ENCODE measurements at places on chromosomes 6 and 20. TPM values are rescaled to one million over a fixed set of nuclear protein-coding genes. Genes with fewer than 3 reads are reported as not detected.
A peak's percentile ranks its signal among the peaks of the same experiment; 100 is the strongest.

The GPR6 gene
- not detected for total RNA-seq

The GCLC gene
- 25.4 TPM for total RNA-seq

The MICB gene
- total RNA-seq = 21.7 TPM

The BPIFB1 gene
- 0.76 TPM for total RNA-seq

The GPX5 gene
- not detected for total RNA-seq

GRCh38 chr6:84681693-84682326 is 82.6 kb downstream of the TBX18 start:
- no peaks in the 10 kb centered on the region for H3K27me3 ChIP-seq
- H3K36me3 ChIP-seq = no peaks in the 10 kb centered on the region
- no peaks in the 10 kb centered on the region for H3K4me1 ChIP-seq

DNA sequence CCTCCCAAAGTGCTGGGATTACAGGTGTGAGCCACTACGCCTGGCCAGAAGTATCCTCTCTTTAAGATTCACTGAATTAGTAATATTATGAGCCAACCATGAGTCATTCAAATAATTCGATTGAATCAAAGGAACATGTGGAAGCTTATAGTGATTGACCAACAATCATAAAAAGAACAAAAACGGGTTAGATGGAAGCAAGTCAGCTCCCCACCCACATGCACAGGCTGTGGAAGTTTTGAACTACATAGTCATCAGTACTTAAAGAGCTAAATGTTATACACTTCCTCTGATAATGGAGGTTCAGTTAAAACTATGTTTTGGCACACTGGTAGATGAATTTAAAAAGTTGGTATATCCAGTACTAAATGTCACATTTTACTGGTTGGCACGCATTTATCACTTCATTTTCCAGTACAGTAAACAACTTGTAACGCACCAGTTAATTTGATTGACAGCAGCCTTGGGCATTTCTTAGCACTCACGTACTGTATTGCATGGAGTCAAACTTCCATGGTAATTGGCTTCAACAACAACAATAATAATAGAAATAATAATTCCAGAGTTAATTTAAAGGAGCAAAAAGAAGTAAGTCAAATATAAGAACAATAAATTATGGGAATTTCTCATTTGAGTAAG is 1107.3 kb upstream of the MAP3K7 start:
- DNase-seq = no peak
- no peaks in the 10 kb centered on the region for H3K36me3 ChIP-seq
- H3K4me3 ChIP-seq = no peak overlapping the region
- no peaks in the 10 kb centered on the region for H3K4me1 ChIP-seq
- H3K27me3 ChIP-seq = no peaks in the 10 kb centered on the region
- H3K27ac ChIP-seq = no peak overlapping the region

- no peaks in the 10 kb centered on the region for H3K4me1 ChIP-seq
- no peak overlapping the region for H3K4me3 ChIP-seq
- DNase-seq = no peak
- H3K27me3 ChIP-seq = no peaks in the 10 kb centered on the region
- H3K36me3 ChIP-seq = no peaks in the 10 kb centered on the region
Observed at GRCh38 chr6:15827496-15828255, 164.8 kb upstream of the DTNBP1 start.

DNA sequence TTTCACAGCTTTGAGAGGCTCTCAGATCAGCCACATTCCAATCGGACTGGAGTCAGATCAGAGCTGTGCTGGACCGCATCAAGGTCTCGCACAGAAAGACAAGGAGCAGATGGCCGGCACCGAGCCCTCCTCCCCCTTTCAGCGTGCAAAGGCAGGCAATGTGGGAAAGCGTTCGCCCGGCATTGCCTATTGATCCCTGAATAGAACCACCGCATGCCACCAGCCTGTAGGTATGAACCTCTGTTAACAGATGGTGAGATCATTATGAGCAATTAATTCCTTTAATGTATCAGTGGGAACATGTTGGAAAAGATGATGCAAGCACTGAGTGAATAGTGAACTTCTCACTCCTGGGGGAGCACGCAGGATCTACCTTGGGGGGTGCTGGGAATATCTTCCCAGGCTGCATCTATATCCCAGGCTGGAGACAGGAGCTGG is 117.5 kb upstream of the ID4 start:
- no peak overlapping the region for H3K4me3 ChIP-seq
- no peak for DNase-seq
- no peak overlapping the region for H3K27ac ChIP-seq
- H3K36me3 ChIP-seq = no peaks in the 10 kb centered on the region
- peaks cover 2% of the 10 kb centered on the region for H3K27me3 ChIP-seq
- no peaks in the 10 kb centered on the region for H3K4me1 ChIP-seq

DNA sequence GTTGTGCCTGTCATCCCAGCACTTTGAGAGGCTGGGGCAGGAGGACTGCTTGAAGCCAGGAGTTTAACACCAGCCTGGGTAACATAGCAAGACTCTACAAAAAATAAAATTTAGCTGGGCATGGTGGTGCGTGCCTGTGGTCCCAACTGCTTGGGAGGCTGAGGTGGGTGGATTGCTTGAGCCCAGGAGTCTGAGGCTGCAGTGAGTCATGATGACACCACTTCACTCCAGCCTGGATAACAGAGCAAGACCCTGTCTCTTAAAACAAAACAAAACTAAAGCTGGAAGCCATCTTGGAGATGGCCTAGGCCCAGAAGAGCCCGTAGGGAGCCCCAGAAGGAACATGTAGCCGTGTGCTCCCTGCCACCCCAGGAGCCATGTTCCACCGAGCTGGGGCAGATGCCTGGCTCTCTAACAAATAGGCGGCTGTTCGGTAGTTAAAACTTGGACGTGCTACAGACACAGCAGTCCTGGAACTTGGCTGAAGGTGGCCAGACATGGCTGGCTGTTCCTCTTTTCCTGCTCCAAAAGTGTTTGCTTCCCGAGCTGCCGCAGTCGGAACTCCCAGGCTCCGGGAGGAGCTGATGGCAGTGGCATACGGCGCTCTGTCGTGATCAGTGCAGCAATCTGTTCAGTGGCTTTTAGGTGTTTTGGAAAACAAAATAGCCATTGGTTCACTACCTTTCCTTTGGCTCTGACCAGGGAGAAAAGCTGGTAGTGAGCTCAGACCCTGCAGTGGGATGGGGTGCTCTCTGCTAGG is 37.0 kb downstream of the DYNLT1 start:
- no peaks in the 10 kb centered on the region for H3K27me3 ChIP-seq
- peaks cover 85% of the 10 kb centered on the region for H3K36me3 ChIP-seq
- no peak overlapping the region for H3K27ac ChIP-seq
- H3K4me1 ChIP-seq = no peaks in the 10 kb centered on the region
- no peak for DNase-seq
- no peak overlapping the region for H3K4me3 ChIP-seq

DNA sequence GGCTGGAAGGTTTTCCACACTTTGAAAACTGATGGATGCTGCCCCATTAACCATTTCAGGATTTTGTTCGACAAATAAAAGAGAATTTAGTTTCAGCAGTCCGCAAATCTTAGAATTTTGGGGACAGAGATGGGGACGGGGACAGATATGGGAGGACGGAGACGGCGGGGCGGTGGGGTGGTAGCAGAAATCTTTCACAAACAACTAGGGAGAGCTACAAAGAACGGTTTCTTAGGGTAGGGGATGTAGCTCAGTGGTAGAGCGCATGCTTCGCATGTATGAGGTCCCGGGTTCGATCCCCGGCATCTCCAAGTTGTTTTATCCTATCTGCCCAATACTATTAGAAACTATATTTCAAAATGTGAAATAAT is 15.1 kb downstream of the HMGN4 start:
- peak overlapping the region; percentile 47 for H3K27ac ChIP-seq
- no peaks in the 10 kb centered on the region for H3K36me3 ChIP-seq
- peak; percentile 71 for DNase-seq

- no peaks in the 10 kb centered on the region for H3K27me3 ChIP-seq
- H3K36me3 ChIP-seq = no peaks in the 10 kb centered on the region
- no peak overlapping the region for H3K27ac ChIP-seq
Observed at GRCh38 chr6:117138920-117139319, 126.4 kb upstream of the VGLL2 start.

- DNase-seq = no peak
- no peaks in the 10 kb centered on the region for H3K27me3 ChIP-seq
- peaks cover 10% of the 10 kb centered on the region for H3K36me3 ChIP-seq
Observed at GRCh38 chr20:33704197-33704924, 15.7 kb downstream of the PXMP4 start.

DNA sequence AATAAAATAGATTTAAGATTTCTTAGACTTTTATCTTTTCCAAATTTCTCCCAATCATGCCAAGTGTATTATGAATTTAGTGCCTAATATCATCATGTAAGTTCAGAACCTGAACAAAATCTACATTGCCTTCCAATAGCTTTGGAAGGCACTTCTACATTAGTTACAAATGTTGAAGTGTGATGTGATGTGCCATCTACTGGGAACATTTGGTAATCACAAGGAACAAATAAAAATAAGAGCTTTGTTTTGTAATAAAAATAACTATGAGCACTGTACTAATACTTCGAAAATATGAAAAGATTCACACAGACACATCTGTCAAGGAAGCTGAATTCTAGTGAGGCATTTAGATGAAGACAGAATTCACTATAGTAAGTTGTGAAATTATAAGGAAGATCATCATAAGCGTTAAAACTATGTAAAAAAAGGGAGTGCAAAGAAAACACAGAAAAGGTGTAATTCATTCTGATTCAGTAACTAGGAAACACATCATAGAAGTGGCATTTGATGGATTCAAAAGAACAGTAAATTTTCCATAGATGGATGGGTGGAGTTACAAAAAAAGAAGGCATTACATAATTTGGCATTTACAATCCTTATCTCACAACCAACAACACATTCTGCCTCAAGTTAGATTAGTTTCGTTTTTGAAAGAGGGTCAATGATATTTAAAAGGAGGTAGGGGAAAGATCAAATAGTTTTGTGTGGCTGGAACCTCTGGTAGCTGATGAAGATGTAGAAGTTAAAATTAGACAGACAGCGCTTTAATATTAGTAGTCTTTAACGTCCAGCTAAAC is 161.0 kb downstream of the ASCC3 start:
- H3K4me3 ChIP-seq = no peak overlapping the region
- no peak for DNase-seq
- no peak overlapping the region for H3K27ac ChIP-seq
- H3K4me1 ChIP-seq = no peaks in the 10 kb centered on the region

- H3K27ac ChIP-seq = no peak overlapping the region
- no peak overlapping the region for H3K4me3 ChIP-seq
- H3K36me3 ChIP-seq = no peaks in the 10 kb centered on the region
- peaks cover 16% of the 10 kb centered on the region for H3K27me3 ChIP-seq
- DNase-seq = no peak
Observed at GRCh38 chr6:158835616-158836221, 16.6 kb upstream of the EZR start.

DNA sequence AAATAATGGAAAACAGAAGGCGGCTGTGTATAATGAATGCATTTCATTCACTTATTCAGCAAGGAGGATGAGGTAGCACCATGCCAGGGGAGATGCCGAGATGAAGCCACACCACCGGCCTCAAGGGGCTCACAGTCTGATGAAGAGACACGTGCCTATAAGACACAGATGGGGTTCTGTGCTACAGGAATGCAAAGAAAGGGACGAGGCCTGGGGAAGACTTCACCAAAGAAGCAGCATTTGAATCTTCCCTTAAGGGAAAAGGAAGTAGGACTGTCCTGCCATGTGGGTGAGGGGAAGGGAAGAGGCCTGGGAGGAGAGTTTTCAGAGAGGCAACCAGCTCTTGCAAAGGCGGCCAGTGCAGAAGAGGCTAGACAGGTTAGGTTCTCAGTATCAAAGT is 98.9 kb downstream of the PSMG4 start:
- no peak overlapping the region for H3K4me3 ChIP-seq
- peaks cover 4% of the 10 kb centered on the region for H3K27me3 ChIP-seq
- peaks cover 18% of the 10 kb centered on the region for H3K4me1 ChIP-seq

- H3K36me3 ChIP-seq = no peaks in the 10 kb centered on the region
- no peak overlapping the region for H3K4me3 ChIP-seq
- H3K27ac ChIP-seq = peak overlapping the region; percentile 40
- no peak for DNase-seq
- peaks cover 3% of the 10 kb centered on the region for H3K27me3 ChIP-seq
- H3K4me1 ChIP-seq = peaks cover 46% of the 10 kb centered on the region
Observed at GRCh38 chr6:106085692-106085983, 498 bp upstream of the PRDM1 start.

DNA sequence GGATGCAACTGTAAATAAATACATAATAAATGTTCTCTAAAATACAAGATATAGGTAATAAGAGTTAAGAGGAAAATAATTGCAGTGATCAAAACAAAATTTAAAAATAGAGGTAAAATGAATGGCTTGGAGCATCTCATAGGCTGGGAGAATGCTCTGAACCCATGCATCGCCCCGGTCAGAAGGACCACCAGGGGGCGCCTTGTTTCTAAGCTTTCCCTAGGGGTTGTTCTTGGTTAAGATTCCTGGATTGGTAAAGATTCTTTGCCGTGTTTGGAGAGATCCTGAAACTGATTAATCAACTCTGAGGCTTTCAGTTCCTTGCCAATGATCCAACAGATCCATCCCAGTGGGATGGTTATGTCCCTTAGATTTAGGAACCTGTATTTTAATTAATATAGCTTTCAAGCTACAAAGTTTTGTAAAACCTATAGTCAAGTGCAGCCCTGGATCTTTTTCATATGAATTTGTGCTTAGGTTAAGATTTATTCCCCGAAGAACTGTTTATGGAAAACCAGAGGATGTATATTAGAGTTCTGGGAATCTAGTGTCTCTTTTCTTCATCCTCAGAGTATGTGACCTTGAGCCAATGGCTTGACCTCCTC is 45.3 kb upstream of the PRELID3B start:
- H3K4me3 ChIP-seq = no peak overlapping the region
- peaks cover 6% of the 10 kb centered on the region for H3K27me3 ChIP-seq
- H3K27ac ChIP-seq = no peak overlapping the region
- H3K4me1 ChIP-seq = no peaks in the 10 kb centered on the region
- peak; percentile 89 for DNase-seq

- no peaks in the 10 kb centered on the region for H3K27me3 ChIP-seq
- no peak overlapping the region for H3K4me3 ChIP-seq
- H3K27ac ChIP-seq = no peak overlapping the region
- peaks cover 7% of the 10 kb centered on the region for H3K4me1 ChIP-seq
Observed at GRCh38 chr20:62644802-62645496, 2.6 kb downstream of the SLCO4A1 start.

DNA sequence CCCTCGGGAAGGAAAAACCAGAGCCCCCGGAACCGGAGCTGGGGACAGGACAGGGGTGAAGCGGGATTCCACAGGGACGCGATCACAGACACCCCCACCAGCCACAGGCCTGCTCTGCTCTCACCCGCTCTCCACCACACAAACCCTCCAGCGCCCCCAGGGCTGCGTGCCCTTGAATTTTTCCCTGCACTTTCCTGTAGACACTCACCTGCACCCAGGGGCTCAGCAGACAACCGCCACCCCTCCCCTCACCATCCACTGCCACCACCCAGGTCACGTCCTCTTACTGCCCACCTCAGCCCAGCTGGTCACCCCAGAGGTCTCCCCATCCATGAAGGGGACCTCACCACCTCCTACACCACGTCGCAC is 631 bp downstream of the ULBP2 start:
- peaks cover 10% of the 10 kb centered on the region for H3K27me3 ChIP-seq
- H3K4me3 ChIP-seq = peak overlapping the region; percentile 66
- H3K27ac ChIP-seq = no peak overlapping the region
- H3K36me3 ChIP-seq = no peaks in the 10 kb centered on the region
- H3K4me1 ChIP-seq = no peaks in the 10 kb centered on the region
- DNase-seq = no peak

GRCh38 chr6:91042656-91043055 is 455.8 kb upstream of the MAP3K7 start:
- no peaks in the 10 kb centered on the region for H3K4me1 ChIP-seq
- no peak for DNase-seq
- no peaks in the 10 kb centered on the region for H3K36me3 ChIP-seq
- no peak overlapping the region for H3K4me3 ChIP-seq

All from T-cell (primary cell).